Fibroblast of mammary gland (primary cell): ENCODE measurements at places on chromosomes 6 and 20.

DNA sequence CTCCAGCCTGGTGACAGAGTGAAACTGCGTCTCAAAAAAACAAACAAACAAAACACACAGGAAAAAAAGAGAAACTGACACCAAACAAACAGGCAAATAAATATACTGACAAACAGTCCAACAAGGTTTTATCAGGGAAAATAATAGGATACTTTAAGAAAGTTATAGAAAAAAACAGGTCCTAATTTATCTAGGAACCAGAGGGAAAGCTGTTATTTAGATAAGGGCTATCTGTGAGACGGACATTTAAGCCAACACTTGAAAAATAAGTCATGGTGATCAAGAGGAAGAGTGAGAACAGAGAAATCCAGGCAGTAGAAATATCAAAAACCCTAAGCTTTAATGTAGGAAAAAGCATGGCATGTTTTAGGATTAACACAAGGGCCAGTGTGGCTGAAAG, 68.9 kb downstream of the FAM217A start:
- DNase-seq = no peak

- no peak for DNase-seq
Observed at GRCh38 chr20:1576641-1577040, 19.1 kb upstream of the SIRPD start.

GRCh38 chr6:75436869-75437268, 56.7 kb downstream of the FILIP1 start:
- peak; percentile 45 for DNase-seq

DNA sequence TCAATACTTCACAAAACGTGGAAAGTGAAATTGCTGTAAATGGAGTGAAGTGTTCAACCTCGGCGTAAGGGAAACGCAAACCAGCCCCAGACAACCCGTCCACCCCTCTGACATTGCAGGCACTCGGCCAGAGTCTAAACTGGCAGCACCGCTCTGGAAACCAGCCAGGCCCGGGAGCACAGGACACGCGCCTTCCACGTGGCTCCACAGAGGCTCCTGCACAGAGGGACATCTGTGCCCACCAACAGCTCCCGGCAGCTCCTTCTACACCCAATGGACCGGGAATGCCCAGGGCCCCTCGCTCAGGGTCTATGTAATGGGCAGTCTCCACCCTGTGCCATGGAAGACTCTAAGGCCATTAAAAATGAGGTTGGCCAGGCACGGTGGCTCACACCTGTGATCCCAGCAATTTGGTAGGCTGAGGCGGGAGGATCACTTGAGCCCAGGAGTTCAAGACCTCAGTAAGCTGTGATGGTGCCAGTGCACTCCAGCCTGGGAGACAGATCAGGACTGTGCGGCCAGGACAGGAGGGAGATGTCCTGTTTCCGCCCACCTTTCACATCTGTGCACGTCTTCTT, 3.4 kb upstream of the HELZ2 start:
- no peak for DNase-seq

GRCh38 chr6:140809694-140810101, 1323.0 kb upstream of the GJE1 start:
- DNase-seq = no peak

GRCh38 chr6:5085648-5086293, 630 bp downstream of the PPP1R3G start:
- DNase-seq = peak; percentile 9

DNA sequence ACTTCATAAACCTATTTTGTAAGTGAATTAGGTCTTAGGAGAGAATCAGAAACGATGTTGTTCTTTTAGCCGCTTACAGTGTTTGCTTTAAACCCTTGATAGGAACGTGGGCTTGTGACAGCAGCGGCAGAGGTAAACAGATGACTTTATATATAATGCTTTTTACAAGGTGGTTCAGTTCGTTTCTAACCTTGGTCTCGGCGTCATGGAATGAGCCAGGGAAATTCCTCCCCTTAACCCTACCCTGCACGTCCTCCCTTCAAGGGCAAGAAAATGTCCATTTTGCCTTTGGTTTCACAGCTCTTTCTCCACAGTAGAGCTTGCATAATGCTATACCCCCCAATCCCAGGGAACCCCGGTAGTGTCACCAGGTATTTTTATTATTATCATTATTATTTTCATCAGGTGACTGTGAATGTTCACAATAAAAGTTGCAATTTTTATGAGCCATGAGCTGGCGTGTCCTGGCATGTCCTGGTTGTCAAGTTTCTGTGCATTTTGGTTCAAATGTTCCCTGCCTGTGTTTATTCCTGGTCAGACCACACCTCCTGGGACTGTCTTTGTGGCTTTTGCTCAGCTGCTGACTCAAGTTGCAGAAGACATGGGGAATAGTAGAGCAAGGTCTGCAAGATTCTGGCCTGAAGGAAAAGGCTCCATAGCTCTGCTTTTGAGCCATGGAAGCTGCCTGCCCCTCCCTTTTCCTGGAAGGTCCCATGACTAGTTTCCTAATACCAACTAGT, 112.8 kb upstream of the BMP2 start:
- peak; percentile 27 for DNase-seq

DNA sequence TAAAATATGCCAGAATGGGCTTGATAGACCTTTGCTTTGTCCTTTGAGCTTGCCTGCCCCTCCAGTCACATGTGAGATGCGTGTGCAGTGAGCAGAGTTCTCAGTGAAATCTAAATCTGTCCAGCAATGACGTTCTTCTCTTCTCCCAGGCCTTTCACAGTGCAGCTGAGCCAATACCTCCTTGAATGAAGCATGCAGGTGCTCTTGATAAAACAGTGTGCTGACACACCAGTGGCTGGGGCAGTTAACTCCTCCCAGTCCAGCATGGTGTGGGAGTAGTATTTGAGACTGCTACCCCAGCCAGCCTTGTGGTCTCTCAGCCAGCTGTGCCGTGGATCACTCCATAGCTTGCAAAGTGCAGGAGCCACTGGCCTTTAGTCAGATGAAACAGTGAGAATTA, 240.5 kb downstream of the FARS2 start:
- DNase-seq = no peak

- DNase-seq = no peak
Observed at GRCh38 chr6:33430334-33430733, 10.5 kb downstream of the SYNGAP1 start.

- DNase-seq = no peak
Observed at GRCh38 chr6:128276311-128276710, 244.1 kb downstream of the PTPRK start.

DNA sequence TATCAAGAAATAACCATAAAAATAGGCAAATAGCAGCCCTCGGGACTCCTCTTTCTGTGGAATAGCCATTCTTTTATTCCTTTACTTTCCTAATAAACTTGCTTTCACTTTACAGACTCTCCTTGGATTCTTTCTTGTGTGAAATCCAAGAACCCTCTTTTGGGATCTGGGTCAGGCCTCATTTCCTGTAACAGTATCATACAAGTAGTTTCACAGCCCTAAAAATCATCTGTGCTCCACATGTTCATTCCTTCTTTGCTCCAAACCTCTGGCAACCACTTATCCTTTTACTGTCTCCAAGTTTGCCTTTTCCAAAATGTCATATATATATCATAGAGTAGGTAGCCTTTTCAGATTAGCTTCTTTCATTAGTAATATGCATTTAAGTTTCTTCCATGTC, 13.5 kb upstream of the NT5E start:
- peak; percentile 89 for DNase-seq

DNA sequence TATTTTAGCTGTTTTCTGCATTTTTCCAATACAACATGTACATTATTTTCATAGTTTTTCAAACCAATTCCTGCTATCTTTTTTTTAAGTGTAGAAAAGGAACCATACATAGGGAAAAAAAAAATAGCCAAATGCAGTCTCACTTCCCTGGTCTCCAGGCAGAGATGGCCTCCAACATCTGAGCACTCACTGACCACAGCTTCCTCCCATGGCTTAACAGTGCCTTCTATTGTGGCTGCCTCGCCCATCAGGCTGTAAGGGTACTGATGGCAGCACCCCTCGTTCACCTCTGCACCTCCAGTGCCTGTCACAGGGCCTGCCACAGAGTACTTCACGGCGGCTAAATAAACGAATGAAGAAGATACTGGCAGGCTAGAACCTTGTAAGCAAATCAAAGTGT, 591.1 kb downstream of the PTPRT start:
- no peak for DNase-seq

- DNase-seq = peak; percentile 70
Observed at GRCh38 chr6:36724514-36725390, 27.1 kb downstream of the RAB44 start.

GRCh38 chr6:132530293-132530974, 7.6 kb upstream of the TAAR9 start:
- DNase-seq = peak; percentile 70

GRCh38 chr6:158729906-158730540, 80.2 kb downstream of the SYTL3 start:
- no peak for DNase-seq

- DNase-seq = no peak
Observed at GRCh38 chr6:119002069-119002468, 67.1 kb upstream of the MCM9 start.

- DNase-seq = peak; percentile 3
Observed at GRCh38 chr6:55399351-55399750, 72.1 kb downstream of the GFRAL start.

GRCh38 chr6:106536851-106537250, 92.4 kb downstream of the RTN4IP1 start:
- no peak for DNase-seq
